ENCODE measurements at places on chromosomes 2 and 18.

GRCh38 chr2:175834477-175834876, 167.6 kb downstream of the LNPK start:
- DNase-seq = no peak

- no peak for DNase-seq
Observed at GRCh38 chr2:107961395-107961794, 24.9 kb upstream of the SLC5A7 start.

DNA sequence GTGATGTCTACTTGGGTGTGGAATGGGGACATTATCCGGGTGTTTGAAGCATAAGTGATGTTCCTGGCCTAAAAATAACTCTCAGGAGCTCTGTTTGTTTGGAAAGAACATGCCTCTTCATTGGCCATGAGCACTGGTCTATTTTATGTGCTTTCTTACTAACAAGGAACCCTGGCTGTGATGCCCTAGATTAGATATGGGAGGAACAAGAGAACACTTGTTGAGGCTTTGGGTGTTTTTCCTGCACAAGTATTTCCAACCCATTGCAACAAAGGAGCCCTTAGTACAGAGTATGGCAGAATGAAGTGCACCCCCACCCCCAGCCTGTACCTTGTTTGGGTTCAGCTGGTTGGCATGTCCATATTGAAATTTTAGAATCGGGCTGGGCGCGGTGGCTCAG, 95.9 kb downstream of the SLC4A3 start:
- DNase-seq = no peak

GRCh38 chr2:196101325-196101991, 32.8 kb upstream of the DNAH7 start:
- no peak for DNase-seq

GRCh38 chr18:79569720-79570119, 109.9 kb upstream of the CTDP1 start:
- no peak for DNase-seq

GRCh38 chr18:11429876-11430275, 179.5 kb upstream of the SLC35G4 start:
- DNase-seq = no peak

- DNase-seq = peak; percentile 24
Observed at GRCh38 chr2:119838179-119838578, 78.5 kb downstream of the PTPN4 start.

Data from NCI-H510A treated with DMSO at 0.1 percent for 48 hours (cell line).